ENCODE measurements at places on chromosomes 7 and 10.

- DNase-seq = no peak
Observed at GRCh38 chr10:13231190-13231589, 3.0 kb downstream of the UCMA start.

DNA sequence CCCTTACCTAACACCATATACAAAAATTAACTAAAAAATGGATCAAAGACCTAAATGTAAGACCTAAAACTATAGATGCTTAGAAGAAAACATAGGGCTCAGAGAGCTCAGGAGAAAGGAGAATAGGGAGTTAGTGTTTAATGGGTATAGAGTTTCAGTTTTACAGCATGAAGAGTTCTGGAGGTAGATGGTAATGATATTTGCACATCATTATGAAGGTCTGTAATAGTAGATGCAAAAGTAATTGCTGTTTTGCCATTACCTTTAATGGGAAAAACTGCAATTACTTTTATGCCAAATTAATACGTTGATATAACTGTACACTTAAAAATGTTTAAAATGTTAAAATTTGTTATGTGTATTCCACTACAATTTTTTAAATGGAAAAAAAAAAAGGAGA is 39.2 kb upstream of the NANOS1 start:
- no peak for DNase-seq

DNA sequence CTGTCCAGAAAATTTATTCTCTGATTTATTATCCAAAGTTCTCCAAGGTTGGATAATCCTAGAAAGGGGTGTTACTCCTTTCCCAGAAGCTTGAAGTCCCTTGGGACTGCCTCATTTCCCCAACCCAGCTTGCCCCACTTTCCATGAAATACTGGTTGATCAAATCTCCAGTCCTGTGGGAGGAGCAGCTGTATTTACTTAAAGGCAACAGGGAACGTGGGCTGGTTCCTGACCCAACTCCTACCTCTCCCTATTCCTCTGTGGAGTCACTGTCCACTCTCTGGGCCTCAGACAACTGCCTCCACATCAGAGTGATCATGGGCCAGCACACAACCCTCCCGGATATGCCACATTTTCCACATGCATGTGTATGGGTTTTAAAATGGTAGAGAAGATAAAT is 166.2 kb upstream of the PRR15 start:
- DNase-seq = no peak

- no peak for DNase-seq
Observed at GRCh38 chr7:77727527-77727926, 31.3 kb downstream of the RSBN1L start.

DNA sequence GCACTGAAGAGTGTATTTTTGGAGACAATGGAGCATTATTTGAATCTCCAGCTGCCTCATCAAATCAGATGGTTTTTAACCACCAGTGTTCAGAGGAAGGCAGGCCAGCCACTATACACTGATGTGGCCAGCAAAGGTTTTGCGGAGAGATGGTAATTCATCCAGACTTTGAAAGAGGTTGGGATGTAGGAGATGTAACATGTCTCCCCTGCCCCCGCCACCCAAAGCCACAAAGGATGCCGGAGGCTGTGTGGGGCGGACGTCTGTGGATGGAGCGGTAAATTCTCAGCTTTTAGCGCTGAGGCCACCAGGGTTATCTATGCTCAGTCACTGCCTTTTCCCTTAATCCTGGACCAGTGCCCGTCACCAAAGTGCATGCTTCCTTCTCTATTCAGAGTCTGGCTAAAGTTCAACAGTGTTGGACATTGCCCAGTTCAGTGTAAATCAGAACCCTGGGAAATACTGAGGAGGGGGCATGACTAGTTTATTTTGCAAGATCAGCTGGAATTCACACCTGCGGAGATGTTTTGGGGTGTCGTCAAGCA is 3.7 kb upstream of the TRIP6 start:
- DNase-seq = no peak

DNA sequence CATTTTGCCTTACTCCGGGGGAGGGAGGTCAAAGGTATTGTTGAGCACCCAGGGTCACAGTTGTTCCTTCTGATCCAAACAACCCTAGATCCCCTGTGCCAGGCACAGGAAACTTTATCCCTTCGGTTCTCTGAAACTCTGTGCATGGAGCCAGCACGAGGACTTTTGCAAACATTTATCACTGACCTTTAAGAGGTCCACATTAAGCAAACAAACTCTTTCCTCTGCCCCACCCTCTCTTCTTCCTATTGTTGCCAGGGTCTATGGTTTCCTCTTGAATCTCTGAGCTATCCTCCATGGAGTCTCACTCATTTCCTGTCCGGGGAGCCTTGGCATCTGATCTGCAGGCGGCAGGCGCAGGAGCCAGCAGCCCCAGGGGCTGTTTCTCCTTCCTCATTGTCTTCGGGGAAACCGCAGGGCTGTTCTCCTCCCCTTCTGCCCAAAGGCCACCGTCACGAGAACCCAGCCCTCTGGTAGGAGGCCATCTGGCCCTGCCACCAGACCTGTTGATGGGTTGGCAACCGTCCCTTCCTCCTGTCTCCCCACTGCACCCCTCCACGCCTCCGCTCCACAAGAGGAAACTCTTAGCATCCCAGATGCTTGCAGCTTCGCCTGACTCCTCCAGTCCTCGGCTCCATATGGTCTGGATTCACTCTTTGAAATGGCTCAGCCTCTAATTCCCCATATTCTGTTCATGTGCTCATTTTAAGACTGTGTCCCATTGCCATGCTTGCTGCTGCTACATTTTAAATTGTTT is 327.3 kb upstream of the NRP1 start:
- DNase-seq = no peak

GRCh38 chr7:51138123-51139085 is 178.2 kb downstream of the COBL start:
- DNase-seq = no peak

DNA sequence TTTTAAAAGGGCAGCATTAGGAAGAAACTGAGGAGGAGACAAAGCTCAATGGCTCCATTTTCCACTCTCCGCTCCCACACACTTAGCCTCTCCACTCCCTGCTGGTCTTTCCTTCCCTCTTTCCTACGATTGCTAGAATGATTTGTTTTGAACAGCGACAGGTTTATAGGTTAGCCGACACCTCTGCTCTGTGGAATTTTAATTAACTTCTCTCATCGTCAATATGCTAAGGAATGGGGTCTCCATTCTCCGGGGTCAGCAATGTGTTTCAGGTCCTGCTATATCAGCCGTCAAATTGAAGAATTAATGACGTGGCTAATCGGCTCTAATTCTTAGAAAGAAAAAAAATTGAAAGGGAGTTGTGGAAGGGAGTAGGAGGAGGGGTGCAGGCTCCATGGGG is 28.9 kb downstream of the FBXW4 start:
- DNase-seq = no peak

DNA sequence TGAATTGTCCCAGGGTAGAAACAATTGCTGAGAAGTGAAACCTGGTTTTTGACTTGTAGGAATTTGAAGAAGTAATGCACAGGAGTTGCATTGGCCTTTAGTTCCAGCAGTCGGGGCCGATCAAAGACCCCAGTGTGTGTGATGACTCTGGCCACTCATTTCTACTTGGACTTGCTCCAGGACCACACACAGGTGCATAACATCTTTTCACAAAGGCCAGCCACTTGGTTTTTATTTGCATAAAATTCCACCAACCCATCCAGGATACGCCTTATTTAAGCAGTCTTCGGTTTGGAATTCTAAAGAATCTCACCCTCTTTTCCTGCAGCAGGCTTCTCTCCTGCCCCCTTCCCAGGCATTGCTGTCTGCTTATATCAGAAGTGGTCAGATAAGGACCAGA is 162.0 kb upstream of the HABP2 start:
- DNase-seq = no peak

- DNase-seq = no peak
Observed at GRCh38 chr7:100765250-100765649, 31.9 kb downstream of the ZAN start.

DNA sequence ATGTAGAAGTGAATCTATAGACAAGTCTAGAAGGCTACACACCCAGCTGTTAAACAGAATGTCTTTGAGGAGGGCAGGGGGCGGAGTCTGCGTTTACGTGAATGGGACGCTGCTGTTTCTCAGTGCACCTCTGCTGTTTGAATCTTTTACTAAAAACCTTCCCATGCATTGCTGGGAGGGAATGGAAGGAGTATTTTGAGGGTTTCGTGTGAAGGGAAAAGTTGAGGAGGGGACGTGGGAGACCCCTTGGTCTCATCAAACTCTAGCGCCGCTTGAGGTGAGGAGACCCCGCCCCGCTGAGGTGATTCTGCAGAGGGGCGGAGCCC is 492 bp upstream of the VCL start:
- no peak for DNase-seq

DNA sequence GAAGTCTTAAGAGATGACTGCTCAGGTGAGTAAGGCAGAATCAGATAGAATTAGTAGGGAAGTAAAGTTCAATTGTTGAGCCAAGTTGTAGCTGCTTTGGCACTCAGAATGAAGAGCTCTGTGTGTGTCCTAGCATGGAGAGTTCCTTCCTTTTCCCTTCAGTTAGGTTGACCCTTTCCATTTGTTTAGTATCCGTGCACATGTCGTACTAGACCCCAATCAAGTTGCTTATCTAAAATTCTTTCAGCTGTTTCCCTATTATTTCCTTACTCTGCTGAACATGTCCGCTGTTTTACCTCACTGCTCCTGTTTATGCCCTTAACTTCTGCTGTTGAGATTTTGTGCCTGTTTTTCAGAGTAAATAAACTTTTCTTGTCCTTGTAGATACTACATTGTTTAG is 13.3 kb downstream of the ZNF655 start:
- no peak for DNase-seq

GRCh38 chr7:150314639-150315239 is 8.4 kb upstream of the LRRC61 start:
- DNase-seq = no peak
